Activated T-helper 2 cell treated with anti-CD3 and anti-CD28 coated beads, Interferon-gamma antibody, Interleukin-2, Interleukin-4, amounts not matched to agents 10 μg/mL and 5 μg/mL and 100 μg/mL, durations not matched to agents 14 hours and 24 hours and 36 hours (primary cell): ENCODE measurements at places on chromosomes 7 and 10. TPM values are rescaled to one million over a fixed set of nuclear protein-coding genes. Genes with fewer than 3 reads are reported as not detected.
A peak's percentile ranks its signal among the peaks of the same experiment; 100 is the strongest.

- DNase-seq = no peak
- H3K27me3 ChIP-seq = no peaks in the 10 kb centered on the region
- H3K36me3 ChIP-seq = no peaks in the 10 kb centered on the region
- H3K4me3 ChIP-seq = no peak overlapping the region
Observed at GRCh38 chr10:71272056-71272771, 46.8 kb upstream of the SLC29A3 start.

- no peak overlapping the region for H3K27ac ChIP-seq
- H3K4me3 ChIP-seq = no peak overlapping the region
- peaks cover 65% of the 10 kb centered on the region for H3K4me1 ChIP-seq
- no peaks in the 10 kb centered on the region for H3K27me3 ChIP-seq
Observed at GRCh38 chr10:47259466-47259865, 40.5 kb upstream of the GDF10 start.

The PPP1R9A gene
- total RNA-seq = not detected in 2 replicates

The TACC2 gene
- total RNA-seq = not detected in 2 replicates

- H3K4me1 ChIP-seq = peaks cover 11% of the 10 kb centered on the region
- H3K36me3 ChIP-seq = no peaks in the 10 kb centered on the region
- no peaks in the 10 kb centered on the region for H3K27me3 ChIP-seq
- no peak for DNase-seq
- no peak overlapping the region for H3K4me3 ChIP-seq
Observed at GRCh38 chr10:130020651-130021382, 56.7 kb upstream of the EBF3 start.

GRCh38 chr7:27802999-27803398 is 63.0 kb downstream of the TAX1BP1 start:
- no peaks in the 10 kb centered on the region for H3K27me3 ChIP-seq
- peaks cover 27% of the 10 kb centered on the region for H3K36me3 ChIP-seq
- H3K27ac ChIP-seq = no peak overlapping the region
- H3K4me3 ChIP-seq = no peak overlapping the region

DNA sequence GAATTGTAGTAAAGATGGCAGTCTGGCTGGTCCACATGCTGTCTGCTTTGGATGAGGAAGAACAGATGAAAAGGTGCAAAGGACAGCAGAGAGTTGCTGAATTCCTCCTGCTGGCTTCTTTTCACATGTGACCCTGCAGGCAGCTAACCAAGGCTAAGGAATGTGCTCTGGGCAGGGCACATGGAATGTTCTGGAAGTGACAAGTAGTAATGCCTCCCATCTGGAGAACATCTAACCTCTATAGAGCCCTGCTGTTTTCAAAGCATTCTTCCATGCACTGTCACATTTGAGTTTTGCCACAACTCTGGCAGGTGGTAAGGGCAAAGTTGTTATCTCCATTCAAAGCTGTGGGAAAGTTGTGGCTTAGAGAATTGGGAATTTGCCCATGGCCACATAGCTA is 208.8 kb downstream of the STK31 start:
- no peaks in the 10 kb centered on the region for H3K36me3 ChIP-seq
- no peak overlapping the region for H3K4me3 ChIP-seq
- peaks cover 10% of the 10 kb centered on the region for H3K27me3 ChIP-seq
- no peak overlapping the region for H3K27ac ChIP-seq
- no peaks in the 10 kb centered on the region for H3K4me1 ChIP-seq

The LRRD1 gene
- 0.09 TPM in 1 of 2 replicates, not detected in the other for total RNA-seq

DNA sequence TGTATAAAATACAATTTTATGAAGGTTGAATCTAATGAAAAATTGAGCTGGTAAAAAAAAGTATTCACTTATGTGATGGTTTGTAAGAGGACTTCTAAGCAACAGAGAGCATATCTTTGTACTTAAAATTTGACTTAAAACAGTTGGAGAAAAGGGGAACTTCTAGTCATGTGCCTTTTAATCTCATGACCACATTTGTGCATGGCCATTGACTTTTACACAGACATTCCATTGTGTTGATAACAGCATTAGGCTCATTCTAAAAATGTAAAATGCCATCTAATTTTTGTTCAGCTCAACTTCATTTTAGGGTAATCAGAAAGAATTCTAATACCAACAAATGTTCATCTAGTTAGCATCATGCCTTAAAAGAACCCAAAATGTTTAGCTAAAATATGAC is 119.9 kb downstream of the HPSE2 start:
- H3K4me3 ChIP-seq = no peak overlapping the region
- no peaks in the 10 kb centered on the region for H3K36me3 ChIP-seq
- no peaks in the 10 kb centered on the region for H3K4me1 ChIP-seq
- no peak overlapping the region for H3K27ac ChIP-seq

DNA sequence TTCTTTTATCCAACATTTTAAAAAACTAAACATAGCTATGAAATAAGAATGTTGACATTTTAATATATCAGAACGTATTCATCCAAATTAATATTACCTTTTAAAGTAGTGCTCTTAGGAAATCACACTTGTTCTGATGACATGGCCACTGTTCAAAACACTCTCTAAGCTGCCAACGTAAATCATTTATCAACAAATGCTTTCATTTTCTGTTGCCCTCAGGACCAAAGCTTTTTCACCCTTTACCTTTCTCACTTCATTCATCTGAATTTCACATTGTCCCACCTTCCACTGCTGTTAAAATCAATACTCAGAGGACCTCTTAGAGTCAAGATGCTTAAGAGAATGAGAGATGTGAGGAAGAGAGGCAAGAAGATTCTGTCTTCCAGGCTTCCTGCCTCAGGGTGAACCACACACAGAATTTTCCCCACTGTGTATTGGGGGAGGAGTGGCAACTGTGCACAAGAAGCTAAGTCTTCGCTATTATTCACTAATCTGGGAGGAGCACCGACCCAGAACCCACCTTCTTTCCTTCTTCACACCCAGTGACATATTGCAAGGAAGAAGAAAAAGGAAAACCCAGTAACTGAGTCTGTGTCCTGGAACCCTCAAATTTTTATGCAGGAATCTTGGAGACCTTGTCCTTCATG is 21.0 kb downstream of the HIBADH start:
- no peak overlapping the region for H3K4me3 ChIP-seq
- no peak for DNase-seq
- H3K36me3 ChIP-seq = peaks cover 16% of the 10 kb centered on the region
- H3K27me3 ChIP-seq = no peaks in the 10 kb centered on the region

The FAM237B gene
- total RNA-seq = not detected in 2 replicates

DNA sequence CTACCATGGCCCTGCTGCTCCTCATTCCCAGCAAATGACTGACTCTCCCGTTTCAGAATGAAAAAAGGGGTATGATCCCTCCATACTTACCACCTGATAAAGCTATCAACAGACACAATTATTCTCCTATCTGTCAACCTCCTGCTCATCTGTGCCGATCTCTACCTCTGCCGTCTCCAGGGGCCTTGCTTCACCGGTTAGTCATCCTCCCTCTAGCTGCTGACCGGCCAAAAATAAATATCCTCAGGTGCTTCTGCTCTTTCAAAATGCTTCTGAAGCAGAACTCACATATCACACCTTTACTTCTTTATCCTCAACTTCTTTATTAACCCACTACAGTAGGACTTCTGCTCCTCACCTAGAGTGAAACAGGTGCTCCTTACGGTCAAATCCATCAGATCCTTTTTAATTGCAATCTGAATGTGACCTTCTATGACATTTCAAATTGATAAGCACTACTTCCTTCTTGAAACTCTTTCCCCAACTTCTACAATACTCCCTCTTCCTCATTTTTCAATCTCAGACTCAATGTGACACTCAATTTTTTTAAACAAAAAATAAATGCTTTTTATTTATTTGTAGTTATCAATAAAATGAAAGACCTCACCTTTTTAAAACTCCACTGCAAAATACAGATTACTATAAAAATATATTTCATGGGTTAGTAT is 63.2 kb downstream of the LMBR1 start:
- H3K4me1 ChIP-seq = no peaks in the 10 kb centered on the region
- H3K36me3 ChIP-seq = peaks cover 15% of the 10 kb centered on the region
- no peak overlapping the region for H3K4me3 ChIP-seq
- no peak overlapping the region for H3K27ac ChIP-seq
- DNase-seq = no peak
- no peaks in the 10 kb centered on the region for H3K27me3 ChIP-seq

The BTBD16 gene
- total RNA-seq = not detected in 2 replicates

The PNLIP gene
- total RNA-seq = not detected in 2 replicates

- no peaks in the 10 kb centered on the region for H3K36me3 ChIP-seq
- no peak overlapping the region for H3K27ac ChIP-seq
- H3K4me3 ChIP-seq = no peak overlapping the region
- no peak for DNase-seq
- no peaks in the 10 kb centered on the region for H3K4me1 ChIP-seq
Observed at GRCh38 chr10:43049081-43049551, 27.8 kb upstream of the RET start.

- peaks cover 54% of the 10 kb centered on the region for H3K36me3 ChIP-seq
- peaks cover 23% of the 10 kb centered on the region for H3K4me1 ChIP-seq
- peak overlapping the region; percentile 21 for H3K4me3 ChIP-seq
- no peak for DNase-seq
- H3K27ac ChIP-seq = peak overlapping the region; percentile 62
Observed at GRCh38 chr10:13340626-13341376, 7.3 kb downstream of the SEPHS1 start.

The OR2A25 gene
- not detected in 2 replicates for total RNA-seq

DNA sequence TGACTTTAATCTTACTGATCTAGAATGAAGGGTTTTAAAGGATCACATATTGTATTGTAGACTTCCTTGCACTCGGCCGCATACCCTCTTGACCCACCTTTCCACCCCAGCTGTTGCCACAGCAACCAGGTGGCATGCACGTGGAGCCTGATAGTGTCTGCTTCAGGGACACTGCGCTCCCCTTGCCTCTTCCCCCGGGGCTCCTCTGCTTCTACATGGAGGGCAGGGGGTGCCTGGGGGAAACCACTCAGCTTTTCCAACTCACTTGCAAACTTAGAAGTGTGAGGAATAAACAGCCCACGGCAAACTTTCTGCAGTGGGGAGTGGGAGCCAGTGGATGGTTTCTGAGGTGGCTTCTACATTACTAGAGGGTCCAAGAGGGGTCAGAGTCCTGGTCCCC is 458.6 kb downstream of the PLXNA4 start:
- no peaks in the 10 kb centered on the region for H3K36me3 ChIP-seq
- H3K4me1 ChIP-seq = no peaks in the 10 kb centered on the region
- no peak overlapping the region for H3K27ac ChIP-seq
- H3K4me3 ChIP-seq = no peak overlapping the region
- DNase-seq = no peak
- peaks cover 3% of the 10 kb centered on the region for H3K27me3 ChIP-seq

The HOXA2 gene
- total RNA-seq = not detected in 2 replicates

- peak; percentile 12 for DNase-seq
- H3K27me3 ChIP-seq = no peaks in the 10 kb centered on the region
- H3K36me3 ChIP-seq = no peaks in the 10 kb centered on the region
Observed at GRCh38 chr10:71486484-71487114, 89.9 kb downstream of the CDH23 start.

- H3K36me3 ChIP-seq = no peaks in the 10 kb centered on the region
- no peak overlapping the region for H3K27ac ChIP-seq
- H3K4me3 ChIP-seq = no peak overlapping the region
- no peak for DNase-seq
- peaks cover 5% of the 10 kb centered on the region for H3K4me1 ChIP-seq
Observed at GRCh38 chr10:35409094-35409582, 72.8 kb downstream of the CCNY start.

DNA sequence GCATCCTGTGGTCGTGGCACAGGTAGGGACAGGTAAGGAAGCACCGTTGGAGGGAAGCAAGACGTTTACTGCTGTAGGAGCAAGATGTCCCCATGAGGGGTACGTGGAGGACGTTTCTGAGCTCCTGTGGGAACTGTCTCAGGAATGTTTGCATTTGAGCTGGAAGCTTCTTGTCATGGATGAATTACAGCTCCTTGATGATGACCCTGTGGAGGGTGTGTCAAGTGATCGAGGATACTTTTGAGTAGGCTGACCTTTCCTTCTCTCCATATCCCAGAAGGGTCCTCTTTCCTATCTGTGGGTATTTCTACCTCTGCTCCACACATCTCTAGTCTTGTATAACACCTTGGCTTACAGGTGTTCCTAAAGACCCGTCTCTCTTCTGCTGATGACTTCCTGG is 94.8 kb downstream of the PFKFB3 start:
- peaks cover 75% of the 10 kb centered on the region for H3K4me1 ChIP-seq
- H3K27me3 ChIP-seq = no peaks in the 10 kb centered on the region
- peaks cover 46% of the 10 kb centered on the region for H3K36me3 ChIP-seq
- DNase-seq = no peak

The C10orf53 gene
- total RNA-seq = 0.16 TPM in 1 of 2 replicates, not detected in the other

The DPP6 gene
- total RNA-seq = not detected in 2 replicates

GRCh38 chr7:106551936-106552335 is 109.0 kb downstream of the CCDC71L start:
- H3K36me3 ChIP-seq = no peaks in the 10 kb centered on the region
- H3K4me3 ChIP-seq = no peak overlapping the region
- peaks cover 7% of the 10 kb centered on the region for H3K27me3 ChIP-seq
- no peak for DNase-seq

- H3K36me3 ChIP-seq = no peaks in the 10 kb centered on the region
- H3K27me3 ChIP-seq = no peaks in the 10 kb centered on the region
- no peak overlapping the region for H3K27ac ChIP-seq
- peaks cover 4% of the 10 kb centered on the region for H3K4me1 ChIP-seq
Observed at GRCh38 chr7:102994567-102994966, 80.0 kb downstream of the FBXL13 start.

The OR6V1 gene
- not detected in 2 replicates for total RNA-seq

- H3K36me3 ChIP-seq = no peaks in the 10 kb centered on the region
- H3K27me3 ChIP-seq = no peaks in the 10 kb centered on the region
- no peak overlapping the region for H3K27ac ChIP-seq
- no peaks in the 10 kb centered on the region for H3K4me1 ChIP-seq
Observed at GRCh38 chr10:38174336-38174735, 80.2 kb downstream of the ZNF37A start.

DNA sequence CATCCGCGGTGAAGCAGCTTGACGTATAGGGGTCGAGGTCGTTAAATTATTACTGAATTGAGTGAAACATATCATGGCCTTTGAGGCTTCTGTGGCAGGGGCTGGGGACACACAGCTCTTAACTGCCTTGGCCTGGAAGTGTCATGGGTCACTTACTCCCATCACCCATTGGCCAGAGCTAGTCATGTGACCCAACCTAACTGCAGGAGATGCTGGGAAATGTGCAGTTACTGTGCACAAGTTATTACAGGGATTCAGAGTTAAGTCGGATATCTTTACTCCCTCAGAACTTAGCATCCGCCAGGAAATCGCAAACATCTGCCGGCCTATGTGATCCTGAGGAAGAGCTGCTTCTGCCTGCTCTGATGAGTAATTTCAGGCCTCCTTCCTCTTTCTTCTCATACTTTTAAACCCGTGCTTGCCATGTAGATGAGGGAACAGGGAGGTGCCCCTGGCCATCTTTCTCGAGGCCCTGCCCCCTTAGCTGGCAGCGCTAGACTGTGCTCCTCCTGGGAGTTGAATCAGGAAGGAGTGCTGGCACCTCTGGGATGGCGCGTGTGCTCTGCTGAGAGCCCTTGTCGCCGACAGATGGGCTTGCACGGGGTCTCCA is 203.6 kb downstream of the TCF7L2 start:
- H3K36me3 ChIP-seq = no peaks in the 10 kb centered on the region
- no peak for DNase-seq
- no peaks in the 10 kb centered on the region for H3K4me1 ChIP-seq
- no peaks in the 10 kb centered on the region for H3K27me3 ChIP-seq
